ENCODE measurements at places on chromosomes 7 and 10.

DNA sequence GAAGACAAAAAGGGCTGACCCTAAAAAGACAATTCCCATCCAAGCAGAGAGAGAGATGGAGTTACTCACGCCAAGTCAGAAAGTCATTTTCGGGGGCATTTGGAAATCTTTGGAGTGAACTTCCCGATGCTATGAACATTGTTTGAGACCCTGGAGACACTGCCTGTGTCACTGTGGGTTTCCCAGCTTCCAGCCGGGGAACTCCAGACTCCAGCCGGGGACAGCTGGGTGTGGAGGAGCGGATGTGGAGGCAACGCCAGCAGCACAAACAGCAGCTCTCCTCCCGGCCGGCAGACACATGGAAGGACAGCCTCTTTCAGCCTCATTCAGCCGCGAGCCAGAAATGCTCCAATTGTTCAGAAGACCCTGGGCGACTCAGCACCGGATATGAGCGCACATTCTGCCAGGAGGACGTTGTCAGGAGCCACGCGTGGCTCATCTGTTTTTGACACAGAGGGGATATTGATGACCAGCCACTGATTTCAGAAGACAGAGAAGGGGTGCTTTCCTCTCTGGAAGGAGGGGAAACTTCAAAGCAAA, 97.6 kb downstream of the PRPF18 start:
- DNase-seq = no peak

- DNase-seq = no peak
Observed at GRCh38 chr10:85138046-85138445, 809.7 kb downstream of the CCSER2 start.

- no peak for DNase-seq
Observed at GRCh38 chr7:92044148-92044547, 90.1 kb downstream of the CYP51A1 start.

DNA sequence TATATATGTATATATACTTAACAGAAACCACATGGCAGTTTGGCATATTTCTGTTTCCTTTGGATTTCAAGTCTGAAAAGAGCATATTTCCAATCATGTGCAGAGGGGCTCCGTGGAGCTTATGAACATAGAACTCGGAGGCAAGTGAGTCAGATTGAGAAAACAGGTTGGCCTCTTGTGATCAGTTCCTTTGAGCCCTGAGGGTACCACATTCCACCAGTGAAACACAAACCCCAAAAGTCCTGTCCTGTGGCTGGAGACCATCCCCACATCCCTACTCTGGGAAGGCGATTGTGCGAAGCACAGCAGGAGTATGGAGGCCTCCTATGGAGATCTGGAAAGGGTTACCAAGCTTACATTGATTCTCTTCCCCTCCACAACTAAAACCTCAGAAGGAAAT, 196.7 kb upstream of the TMEM72 start:
- DNase-seq = no peak

- no peak for DNase-seq
Observed at GRCh38 chr10:12960941-12961340, 40.6 kb downstream of the CCDC3 start.

GRCh38 chr10:45505311-45505710, 131.3 kb downstream of the ALOX5 start:
- no peak for DNase-seq

DNA sequence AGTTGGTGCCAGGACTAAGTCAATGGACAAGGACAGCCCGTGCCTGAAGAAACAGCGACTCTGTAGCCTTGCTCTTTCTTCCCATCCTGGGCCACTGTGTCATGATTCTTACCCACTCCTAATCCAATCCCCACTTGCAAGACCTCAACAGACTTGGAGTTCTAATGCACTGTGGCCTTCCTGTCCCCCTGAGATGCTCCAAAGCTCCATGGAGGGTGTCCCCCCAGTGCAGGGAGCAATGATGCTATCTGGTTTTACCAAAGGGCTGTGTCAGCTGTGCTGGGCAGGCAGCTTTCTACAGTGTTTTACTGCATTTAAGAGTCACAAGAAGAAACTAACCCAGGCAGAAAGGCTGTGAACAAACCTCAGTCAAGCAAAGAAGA, 108.1 kb downstream of the PRKAG2 start:
- no peak for DNase-seq

GRCh38 chr10:36759141-36759805, 366.1 kb upstream of the ANKRD30A start:
- no peak for DNase-seq

GRCh38 chr10:24603333-24603732, 120.4 kb downstream of the ARHGAP21 start:
- DNase-seq = no peak

- no peak for DNase-seq
Observed at GRCh38 chr10:72035252-72035887, 53.0 kb downstream of the SPOCK2 start.

- DNase-seq = no peak
Observed at GRCh38 chr10:121914661-121915060, 13.2 kb downstream of the ATE1 start.

DNA sequence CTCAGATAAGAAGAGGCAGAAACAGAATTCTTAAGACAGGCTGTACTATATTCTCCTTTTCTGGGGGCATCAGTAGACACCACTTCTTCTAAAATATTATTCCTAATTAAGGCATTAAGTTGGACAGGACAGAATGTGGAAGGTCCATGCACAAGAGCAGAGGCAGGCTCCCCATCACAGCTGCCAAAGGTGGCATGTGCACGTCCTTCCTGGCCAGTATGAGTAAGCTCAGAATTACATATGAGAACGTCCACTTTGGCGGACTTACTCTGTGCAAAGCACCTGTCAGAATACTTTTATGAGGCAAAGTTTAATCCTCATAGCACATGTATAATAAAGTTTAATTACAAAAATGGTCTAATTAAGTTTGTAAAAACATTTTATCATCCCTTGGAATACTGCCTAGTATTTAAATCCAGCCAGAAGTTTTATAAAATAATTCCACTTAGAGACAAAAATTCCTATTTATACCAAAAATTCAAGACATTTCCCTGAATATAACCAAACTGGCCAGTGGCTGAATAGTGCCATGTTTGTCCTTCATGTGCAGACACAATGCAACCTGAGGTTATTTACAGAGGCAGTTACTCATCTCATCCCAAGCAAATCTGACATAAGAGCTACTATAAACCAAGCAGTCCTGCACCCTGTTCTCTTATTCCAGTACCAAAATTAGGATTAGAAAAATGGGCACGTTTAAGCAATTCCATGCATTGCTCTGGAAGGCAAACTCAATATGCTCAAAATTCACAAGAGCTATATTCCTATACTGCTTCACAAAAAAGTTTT, 65.5 kb downstream of the CACUL1 start:
- DNase-seq = no peak

GRCh38 chr10:129937351-129937751, 26.7 kb downstream of the EBF3 start:
- DNase-seq = no peak

- DNase-seq = no peak
Observed at GRCh38 chr10:133067149-133068105, 20.3 kb upstream of the ADGRA1 start.

DNA sequence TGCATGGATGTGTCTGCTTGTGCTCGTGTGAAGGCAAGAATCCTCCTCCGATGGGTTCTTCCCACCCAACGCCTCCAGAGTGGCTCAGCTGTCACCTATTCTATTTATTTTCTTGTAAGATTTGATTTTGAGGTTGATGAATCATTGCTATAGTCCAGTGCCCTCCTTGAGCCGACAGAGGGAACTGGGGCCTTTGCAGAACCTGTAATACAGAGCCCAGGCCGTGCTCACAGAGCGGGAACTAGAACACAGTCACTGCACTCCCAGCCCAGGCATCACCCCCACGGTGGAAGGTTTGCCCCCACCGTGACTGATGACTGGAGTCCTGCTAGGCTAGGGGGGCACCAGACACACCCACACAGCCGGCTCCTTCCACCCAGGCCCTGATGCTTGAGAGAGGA, 2.0 kb downstream of the RARRES2 start:
- no peak for DNase-seq

DNA sequence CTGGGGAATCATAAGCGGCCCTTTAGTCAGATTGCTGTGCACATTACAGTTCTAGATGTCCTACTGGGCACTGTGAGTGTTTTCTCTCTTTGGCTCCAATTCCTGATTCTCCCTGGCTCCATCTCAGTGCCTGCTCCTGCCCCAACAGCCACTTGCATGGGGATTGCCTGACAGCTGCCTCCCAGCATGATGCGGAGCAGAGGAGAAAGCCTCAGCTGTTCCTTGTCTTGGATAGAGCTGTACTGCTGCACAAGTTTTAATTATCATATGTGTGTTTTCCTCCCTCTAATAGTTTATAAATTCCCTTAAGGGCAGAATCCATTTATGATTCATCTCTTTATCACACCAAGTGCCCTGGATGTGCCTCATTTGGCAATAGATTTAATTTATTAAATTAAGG, 285.8 kb upstream of the COBL start:
- no peak for DNase-seq

DNA sequence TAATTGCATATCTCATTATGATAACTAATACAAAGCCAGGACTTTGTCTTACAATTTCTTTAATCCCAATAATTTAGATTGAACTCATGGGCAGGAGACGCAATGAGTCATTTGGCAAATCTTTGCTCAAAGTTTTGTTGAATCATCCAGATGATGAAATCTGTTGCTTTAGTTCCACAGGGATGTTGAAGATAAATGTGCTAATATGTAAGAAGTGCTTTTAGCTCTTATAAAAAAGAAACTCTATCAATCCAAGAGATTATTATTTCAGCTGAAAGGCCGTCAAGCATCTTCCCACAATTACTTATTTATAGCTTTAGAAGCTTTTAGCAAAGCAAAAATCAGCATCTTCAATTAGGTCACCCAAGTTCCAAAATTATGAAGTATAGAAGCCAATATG, 36.8 kb upstream of the ANK3 start:
- no peak for DNase-seq

- DNase-seq = no peak
Observed at GRCh38 chr7:33788531-33788930, 116.8 kb upstream of the BMPER start.

- DNase-seq = no peak
Observed at GRCh38 chr7:39100270-39100669, 122.6 kb downstream of the POU6F2 start.

- DNase-seq = no peak
Observed at GRCh38 chr7:143447466-143447865, 4.2 kb downstream of the TAS2R60 start.

GRCh38 chr10:44913350-44914081, 2.4 kb downstream of the TMEM72 start:
- DNase-seq = peak; percentile 42

DNA sequence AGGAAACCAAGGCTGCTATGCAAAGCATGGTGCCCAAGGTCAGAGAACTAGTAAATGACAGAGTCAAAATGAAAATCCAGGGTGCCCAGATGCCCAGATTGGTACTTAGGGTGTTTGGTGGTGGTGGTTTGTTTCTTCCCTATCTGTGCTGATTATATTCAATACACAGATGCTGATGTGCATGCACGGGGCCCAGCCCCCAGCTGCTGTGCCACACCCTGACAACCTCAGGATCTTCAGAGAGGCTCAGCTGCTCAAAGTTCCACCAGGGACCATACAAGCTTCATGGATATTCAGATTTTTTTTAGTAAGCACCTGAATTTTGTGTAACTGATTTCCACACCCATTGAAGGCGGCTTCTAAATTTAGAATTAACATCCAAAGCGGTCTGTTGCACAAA, 75.6 kb downstream of the KCNMA1 start:
- DNase-seq = no peak

- no peak for DNase-seq
Observed at GRCh38 chr7:4642468-4643203, 39.5 kb upstream of the FOXK1 start.

- DNase-seq = peak; percentile 10
Observed at GRCh38 chr7:118288098-118288497, 63.6 kb downstream of the ANKRD7 start.

- no peak for DNase-seq
Observed at GRCh38 chr7:4319280-4319679, 362.8 kb upstream of the FOXK1 start.

- no peak for DNase-seq
Observed at GRCh38 chr10:110946496-110946895, 27.1 kb downstream of the SHOC2 start.

GRCh38 chr7:137241655-137242360, 101.7 kb downstream of the PTN start:
- no peak for DNase-seq

DNA sequence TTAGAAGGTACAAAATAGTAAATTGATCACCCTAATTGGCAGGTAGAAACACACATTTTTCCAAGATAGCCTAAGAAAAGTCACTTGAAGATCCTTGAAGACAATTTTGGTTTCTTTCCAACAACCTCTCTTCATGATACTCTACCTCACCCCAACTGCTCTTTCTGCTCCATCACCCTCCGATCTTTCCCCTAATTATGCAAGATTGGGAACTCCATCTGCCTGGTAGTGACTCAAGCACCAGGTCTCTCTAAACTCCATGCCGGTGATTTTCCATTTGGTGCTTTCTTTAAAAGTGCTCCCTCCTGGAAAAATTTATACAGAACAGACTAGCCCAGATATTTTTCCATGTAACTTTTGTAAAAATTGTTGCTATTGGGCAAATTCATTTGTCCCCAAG, 1.1 kb upstream of the AKR1B1 start:
- DNase-seq = no peak

DNA sequence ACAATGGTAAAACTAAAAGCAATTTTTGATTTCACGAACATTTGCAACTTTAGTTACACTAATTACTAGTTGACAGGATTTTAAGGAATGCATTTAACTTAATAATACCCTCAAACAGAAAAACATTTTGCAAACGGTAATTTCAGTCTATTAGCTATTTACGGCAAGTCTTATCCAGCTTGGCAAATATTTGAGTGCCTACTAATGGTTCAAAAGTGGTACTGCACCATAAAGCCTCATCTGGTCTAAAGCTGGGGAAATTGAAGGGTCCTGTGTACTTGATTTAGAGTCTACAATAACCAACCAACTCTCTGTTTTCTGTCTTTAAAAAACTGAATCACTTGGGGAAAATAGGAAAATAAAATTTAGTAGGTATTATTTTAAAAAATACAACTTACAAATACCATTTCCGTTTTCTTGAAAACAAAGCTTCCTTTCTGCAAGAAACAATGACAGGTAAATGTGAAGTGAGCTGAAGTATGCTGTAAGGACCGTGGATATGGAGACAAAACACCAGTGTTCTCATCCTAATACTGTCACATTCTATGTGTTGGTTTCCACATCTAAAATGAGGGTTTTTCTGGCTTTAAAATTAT, 142.3 kb downstream of the VPS50 start:
- DNase-seq = no peak

- DNase-seq = no peak
Observed at GRCh38 chr10:22837351-22837750, 90.5 kb upstream of the ARMC3 start.

GRCh38 chr10:117112220-117112619, 25.9 kb downstream of the VAX1 start:
- DNase-seq = no peak

GRCh38 chr10:46171661-46172060, 115.1 kb upstream of the ANTXRL start:
- DNase-seq = no peak

DNA sequence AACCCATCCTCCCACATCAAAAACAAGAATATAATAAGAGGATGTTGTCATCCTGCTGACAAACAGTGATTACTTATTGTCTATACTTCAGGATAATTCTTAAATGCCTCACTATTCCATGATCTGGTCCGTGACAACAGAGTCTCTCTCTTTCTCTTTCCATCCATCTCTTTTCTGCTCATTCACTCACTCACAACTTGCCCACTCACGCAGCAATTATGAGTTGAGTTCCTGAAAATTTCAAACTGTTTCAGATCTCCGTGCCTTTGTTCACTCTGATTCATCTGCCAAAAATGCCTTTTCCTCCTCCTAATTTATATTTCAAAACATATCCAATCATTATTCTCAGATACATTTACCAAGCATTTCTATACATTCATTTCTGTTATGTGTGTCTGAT, 1.4 kb downstream of the OR6B1 start:
- DNase-seq = no peak
